Suprapubic skin (tissue), 4 donors: ENCODE measurements at places on chromosomes 7 and 10. TPM values are rescaled to one million over a fixed set of nuclear protein-coding genes. Genes with fewer than 3 reads are reported as not detected.

DNA sequence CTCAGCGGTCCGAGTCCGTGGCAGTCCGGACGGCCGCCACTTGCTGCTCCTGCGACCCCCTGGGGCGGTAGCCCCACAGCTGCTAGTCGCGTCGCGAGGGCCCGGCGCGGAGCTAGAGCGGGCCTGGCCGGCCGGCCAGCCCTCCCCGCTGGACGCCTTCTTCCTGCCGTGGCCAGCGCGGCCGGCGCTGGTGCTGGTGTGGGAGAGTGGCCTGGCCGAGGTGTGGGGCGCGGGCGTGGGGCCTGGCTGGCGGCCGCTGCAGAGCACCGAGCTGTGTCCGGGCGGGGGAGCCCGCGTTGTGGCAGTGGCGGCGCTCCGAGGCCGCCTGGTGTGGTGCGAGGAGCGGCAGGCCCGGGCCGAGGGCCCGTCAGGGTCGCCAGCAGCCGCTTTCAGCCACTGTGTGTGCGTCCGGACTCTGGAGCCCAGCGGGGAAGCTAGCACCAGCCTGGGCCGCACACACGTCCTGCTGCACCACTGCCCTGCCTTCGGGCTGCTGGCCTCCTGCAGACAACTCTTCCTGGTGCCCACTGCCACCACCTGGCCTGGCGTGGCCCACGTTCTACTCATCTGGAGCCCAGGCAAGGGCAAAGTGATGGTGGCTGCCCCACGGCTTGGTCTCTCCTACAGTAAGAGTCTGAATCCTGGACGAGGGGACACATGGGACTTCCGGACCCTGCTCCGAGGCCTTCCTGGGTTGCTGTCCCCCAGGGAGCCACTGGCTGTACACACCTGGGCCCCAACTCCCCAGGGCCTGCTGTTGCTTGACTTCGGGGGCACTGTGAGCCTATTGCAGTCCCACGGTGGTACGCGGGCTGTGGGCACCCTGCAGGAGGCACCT is 631 bp downstream of the HPS6 start:
- peak overlapping the region; percentile 98 for H3K4me3 ChIP-seq
- H3K36me3 ChIP-seq, result peaks cover 21% of the 10 kb centered on the region
- H3K27ac ChIP-seq, result peak overlapping the region; percentile 95
- no peaks in the 10 kb centered on the region for H3K27me3 ChIP-seq
- peaks cover 34% of the 10 kb centered on the region for H3K4me1 ChIP-seq
- DNase-seq, result peak; percentile 66

DNA sequence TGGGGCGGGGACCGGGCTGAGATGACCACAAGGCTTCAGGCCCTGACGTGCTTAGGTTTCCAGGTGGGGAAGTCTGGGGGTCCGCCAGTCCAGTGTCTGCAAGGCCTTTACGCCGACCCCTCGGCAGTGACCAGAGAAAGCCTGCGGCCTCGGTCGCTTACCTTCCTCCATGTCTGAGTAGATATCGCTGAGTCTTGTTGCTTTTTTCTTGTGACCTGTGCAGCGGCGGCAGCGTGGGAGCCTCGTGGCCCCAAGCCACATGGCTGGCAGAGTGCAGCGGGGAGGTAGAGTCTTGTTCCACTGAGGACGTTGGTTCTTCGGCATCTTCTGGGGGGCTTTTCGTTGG is 329 bp downstream of the NOLC1 start:
- H3K27ac ChIP-seq, result peak overlapping the region; percentile 94
- H3K4me3 ChIP-seq, result peak overlapping the region; percentile 91
- DNase-seq, result no peak
- no peaks in the 10 kb centered on the region for H3K27me3 ChIP-seq
- H3K36me3 ChIP-seq, result peaks cover 52% of the 10 kb centered on the region

DNA sequence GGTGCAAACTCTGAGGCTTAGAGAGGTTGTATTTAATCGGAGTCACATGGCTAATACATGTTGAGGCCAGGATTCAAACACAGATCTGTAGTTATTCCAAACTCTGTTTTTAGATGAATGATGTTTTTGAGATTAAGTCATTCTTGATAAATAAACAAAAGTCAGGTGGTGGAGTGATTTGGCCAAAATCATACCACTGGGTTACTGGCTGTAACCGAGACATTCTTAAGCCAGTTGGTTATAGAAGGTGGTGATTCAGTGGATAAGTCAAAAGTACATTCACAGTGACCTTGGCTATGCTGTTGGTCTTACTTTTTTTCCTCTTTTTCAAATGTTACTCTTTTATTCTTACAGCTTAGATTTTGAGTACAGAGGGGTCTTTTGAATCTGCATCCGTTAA is 361.4 kb downstream of the KIF20B start:
- DNase-seq, result no peak
- no peaks in the 10 kb centered on the region for H3K27me3 ChIP-seq
- no peak overlapping the region for H3K4me3 ChIP-seq
- no peaks in the 10 kb centered on the region for H3K36me3 ChIP-seq
- H3K27ac ChIP-seq, result no peak overlapping the region

DNA sequence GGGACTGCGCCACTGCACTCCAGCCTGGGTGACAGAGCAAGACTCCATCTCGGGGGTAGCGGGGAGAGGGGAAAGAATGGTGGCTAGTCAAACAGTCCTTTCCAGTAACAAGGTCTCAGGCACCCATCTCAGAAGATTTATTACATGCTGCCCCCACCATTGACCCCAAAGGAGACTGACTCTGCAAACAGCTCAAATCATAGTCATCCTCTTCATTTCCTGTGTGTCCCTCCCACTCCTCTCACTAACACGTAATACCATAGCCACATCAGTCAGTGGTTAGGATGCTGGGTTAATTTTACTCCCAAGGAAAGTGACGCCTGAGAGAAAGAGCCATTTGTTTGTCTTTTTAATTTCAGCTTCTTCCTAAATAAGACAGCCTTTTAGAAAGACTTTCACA is 56.6 kb upstream of the BET1 start:
- peaks cover 10% of the 10 kb centered on the region for H3K27me3 ChIP-seq
- H3K4me3 ChIP-seq, result no peak overlapping the region
- H3K4me1 ChIP-seq, result no peaks in the 10 kb centered on the region
- H3K36me3 ChIP-seq, result no peaks in the 10 kb centered on the region

- DNase-seq, result no peak
- H3K36me3 ChIP-seq, result no peaks in the 10 kb centered on the region
- no peak overlapping the region for H3K27ac ChIP-seq
Observed at GRCh38 chr7:100191775-100192174, 14.1 kb downstream of the STAG3 start.

GRCh38 chr7:110386913-110387312 is 704.0 kb upstream of the LRRN3 start:
- H3K4me1 ChIP-seq, result no peaks in the 10 kb centered on the region
- H3K27ac ChIP-seq, result no peak overlapping the region
- H3K4me3 ChIP-seq, result no peak overlapping the region
- H3K36me3 ChIP-seq, result no peaks in the 10 kb centered on the region
- no peaks in the 10 kb centered on the region for H3K27me3 ChIP-seq

The DIP2C gene
- total RNA-seq, result 13.5 TPM
